ENCODE measurements at places on chromosomes 4 and X.

GRCh38 chr4:138393886-138394610, 151.9 kb upstream of the SLC7A11 start:
- DNase-seq = no peak

- no peak for DNase-seq
Measured at GRCh38 chr4:7928711-7929110, 10.9 kb downstream of the AFAP1 start.

- DNase-seq = no peak
Measured at GRCh38 chrX:63186137-63186536, 165.0 kb downstream of the SPIN4 start.

DNA sequence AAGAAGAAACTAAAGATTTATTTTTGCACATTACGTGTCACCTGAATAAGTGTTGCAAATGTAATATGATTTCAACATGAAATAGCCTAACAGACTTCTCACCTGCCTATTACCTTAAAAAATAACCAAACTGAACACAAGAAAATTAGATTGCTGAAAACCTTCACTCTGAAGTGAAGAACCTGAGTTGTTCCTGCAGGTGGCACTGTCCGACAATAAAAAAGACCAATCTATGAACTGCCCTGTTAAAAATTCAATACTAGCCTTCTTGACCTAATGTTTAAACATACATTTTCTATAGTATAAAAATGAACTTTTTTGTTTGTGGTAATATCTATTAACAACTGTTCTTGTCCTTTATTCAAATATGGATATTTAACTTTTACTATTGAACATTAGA, 69.2 kb upstream of the PNPLA4 start:
- peak; percentile 15 for DNase-seq

- DNase-seq = peak; percentile 3
Measured at GRCh38 chr4:179626687-179627086, 2184.4 kb upstream of the AGA start.

DNA sequence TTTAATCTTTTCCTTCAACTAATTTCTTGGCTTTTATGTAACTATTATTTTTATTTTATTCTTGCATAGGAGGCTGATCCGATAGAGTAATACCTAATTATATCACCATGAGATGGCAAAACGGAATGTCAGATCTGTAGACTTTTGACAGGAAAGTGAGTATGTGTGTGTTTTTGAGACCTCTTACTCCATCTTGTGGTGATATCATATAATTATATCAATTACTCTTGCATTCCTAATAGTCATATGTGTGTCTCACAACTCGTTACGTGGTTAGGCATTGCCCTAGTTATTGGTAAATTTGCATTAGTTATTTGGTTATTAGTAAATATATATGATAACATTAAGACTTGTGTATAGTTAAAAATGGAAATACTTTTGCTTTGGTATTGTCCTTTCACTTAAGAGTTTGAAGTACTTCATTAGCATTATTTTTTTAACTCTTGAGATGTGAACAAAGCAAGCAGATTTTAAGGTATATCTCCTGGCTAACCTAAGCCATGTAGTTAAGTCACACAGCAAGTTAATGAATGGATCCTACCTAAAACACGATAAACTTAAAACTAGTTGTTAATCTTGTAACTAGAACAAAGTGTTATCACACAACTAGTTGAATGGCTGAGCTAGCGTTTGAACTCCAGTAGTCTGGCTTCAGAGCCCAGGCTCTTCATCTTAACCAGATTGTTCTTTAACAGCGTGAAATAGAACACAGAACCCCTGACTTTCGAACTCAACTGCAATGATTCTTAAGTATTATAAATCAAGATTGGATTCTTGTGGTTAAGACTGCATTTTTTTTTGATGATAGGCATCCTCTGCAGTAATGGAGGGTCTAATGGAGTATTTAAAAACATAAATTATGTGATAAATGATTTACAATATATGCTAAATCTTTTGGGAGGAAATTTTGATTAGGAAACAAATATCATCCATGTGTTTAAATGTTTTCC, 67.1 kb downstream of the PGRMC2 start:
- DNase-seq = peak; percentile 75

DNA sequence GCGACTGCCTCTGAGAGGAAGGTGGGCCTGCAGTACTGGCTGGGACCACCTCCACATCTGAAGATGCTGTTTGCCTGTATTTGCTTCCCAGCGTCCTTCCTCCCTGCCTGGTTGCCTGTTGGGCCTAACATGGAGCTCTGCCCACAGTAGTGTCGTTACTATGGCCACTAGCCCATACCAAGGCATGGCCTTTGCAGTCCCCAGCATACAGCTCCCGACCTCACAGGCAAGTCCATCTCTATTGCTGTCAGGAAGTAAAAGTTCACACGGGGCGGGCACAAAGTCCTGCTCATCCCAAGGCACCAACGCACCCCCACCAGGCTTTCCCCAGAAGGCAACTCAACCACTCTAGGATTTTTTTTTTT, 71.6 kb downstream of the MAML3 start:
- DNase-seq = no peak

- peak; percentile 39 for DNase-seq
Measured at GRCh38 chr4:5142726-5143125, 91.4 kb downstream of the STK32B start.

- peak; percentile 89 for DNase-seq
Measured at GRCh38 chr4:183987987-183988392, 82.9 kb downstream of the STOX2 start.

DNA sequence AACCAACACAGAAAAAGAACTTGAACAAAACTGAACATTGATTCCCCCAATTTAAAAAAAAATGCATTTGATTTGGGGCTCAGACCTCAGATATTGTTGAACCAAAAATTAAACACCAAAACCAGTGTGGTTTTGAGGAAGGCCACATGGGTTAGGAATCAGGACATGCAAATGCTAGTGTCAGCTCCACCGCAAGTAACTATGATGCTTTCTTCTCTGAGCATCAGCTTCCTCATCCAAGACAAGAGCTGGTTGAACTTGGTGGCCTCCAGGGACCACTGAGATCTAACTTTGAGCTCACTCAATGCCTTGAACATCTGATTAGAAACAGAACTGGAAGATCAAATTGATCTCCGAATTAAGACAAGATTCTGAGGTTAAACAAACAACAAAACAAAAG, 142.9 kb upstream of the NWD2 start:
- DNase-seq = no peak

DNA sequence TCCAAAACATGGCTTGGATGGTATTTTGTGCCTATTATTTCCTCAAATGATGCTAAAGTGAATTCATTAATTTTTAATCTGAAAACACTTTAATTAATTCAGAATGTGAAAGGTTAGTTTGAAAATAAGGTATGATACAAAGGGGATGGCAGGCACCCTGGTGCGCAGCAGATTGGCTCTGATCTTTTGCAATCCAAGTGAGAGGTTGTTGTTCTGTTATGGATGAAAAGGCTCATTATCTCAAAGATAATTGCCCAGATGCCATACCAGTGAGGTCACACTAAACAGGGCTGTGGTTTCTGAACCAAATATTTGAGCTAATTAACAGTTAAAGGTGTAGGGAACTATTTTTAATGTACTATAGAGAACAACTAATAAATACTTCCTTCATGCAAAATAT, 504.9 kb downstream of the RAPGEF2 start:
- DNase-seq = no peak

- DNase-seq = no peak
Measured at GRCh38 chr4:139438141-139438540, 15.8 kb upstream of the RAB33B start.

DNA sequence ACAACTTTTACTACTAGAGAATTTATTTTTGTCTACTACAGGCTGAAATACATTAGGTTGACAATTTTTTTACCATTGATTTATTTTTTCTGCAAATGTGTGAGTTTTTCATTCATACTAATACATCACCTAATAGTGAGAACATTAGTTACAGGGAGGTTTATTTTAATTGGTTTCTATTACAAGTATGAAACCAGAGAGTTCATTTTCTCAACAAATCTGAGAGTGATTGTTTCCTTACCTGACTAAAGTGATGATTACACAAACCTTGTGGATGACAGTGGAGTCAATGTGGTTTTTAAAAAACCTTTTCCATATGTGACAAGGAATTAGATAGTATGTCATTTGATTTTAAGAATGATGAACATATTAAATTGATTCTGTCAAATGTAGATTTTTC, 227.4 kb downstream of the PALLD start:
- DNase-seq = no peak

DNA sequence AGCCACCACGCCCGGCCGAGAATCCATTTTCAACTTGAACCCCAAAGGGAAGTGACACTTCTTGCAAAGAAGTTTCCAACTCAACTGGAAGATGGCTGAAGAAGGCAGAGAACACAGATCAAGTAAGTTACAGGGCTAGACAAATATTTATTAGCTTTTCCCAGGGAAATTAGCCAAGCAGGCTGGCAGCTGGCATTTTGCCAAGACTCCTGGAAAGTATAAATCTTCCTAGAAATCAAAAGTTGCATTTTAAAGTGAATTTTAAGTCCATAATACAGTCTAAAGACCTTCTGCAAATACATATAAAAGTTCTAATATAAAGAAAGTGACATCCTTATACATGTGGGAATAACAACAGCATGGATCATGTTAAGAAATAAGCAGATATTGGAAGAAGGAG, 3.4 kb upstream of the MRPL1 start:
- no peak for DNase-seq

GRCh38 chr4:148112231-148112982, 329.8 kb downstream of the NR3C2 start:
- DNase-seq = peak; percentile 85

DNA sequence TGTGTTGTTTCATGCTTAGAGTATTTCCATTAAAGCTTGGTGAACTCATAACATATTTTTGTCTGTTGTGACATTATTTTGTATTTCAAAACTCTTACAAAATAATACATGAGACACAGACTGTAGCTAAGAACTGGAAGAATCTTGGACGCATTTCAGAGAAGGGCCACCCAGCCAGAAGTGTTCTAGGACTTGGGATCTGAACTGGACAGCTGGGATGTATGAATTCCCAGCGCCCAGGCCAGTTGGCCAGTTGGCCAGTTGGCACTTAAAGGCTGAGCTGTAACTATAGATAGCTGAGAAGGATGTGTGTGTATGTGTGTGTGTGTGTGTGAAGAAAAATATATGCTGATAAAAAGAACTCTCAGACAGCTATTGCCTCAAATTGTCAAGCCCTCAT, 193.4 kb upstream of the GPR101 start:
- no peak for DNase-seq

DNA sequence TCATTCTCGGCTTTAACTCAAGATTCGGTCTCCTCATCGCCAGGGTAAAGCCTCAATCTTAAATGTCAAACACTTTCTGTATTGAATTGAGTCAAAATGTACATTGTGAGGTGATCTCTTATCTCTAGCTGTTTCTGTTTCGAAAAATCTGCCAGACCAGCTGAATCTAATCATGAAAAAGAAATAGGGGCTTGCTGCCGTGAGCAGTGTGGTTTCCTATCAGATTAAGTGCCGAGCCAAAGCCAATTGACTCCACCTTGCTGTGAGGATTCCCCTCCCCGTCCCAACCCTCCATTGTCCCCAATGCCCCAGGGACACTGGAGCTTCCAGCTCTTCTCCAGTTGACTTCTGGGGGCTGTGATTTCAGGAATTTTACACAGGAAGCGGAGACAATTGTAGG, 12.5 kb upstream of the CRLF2 start:
- DNase-seq = no peak

DNA sequence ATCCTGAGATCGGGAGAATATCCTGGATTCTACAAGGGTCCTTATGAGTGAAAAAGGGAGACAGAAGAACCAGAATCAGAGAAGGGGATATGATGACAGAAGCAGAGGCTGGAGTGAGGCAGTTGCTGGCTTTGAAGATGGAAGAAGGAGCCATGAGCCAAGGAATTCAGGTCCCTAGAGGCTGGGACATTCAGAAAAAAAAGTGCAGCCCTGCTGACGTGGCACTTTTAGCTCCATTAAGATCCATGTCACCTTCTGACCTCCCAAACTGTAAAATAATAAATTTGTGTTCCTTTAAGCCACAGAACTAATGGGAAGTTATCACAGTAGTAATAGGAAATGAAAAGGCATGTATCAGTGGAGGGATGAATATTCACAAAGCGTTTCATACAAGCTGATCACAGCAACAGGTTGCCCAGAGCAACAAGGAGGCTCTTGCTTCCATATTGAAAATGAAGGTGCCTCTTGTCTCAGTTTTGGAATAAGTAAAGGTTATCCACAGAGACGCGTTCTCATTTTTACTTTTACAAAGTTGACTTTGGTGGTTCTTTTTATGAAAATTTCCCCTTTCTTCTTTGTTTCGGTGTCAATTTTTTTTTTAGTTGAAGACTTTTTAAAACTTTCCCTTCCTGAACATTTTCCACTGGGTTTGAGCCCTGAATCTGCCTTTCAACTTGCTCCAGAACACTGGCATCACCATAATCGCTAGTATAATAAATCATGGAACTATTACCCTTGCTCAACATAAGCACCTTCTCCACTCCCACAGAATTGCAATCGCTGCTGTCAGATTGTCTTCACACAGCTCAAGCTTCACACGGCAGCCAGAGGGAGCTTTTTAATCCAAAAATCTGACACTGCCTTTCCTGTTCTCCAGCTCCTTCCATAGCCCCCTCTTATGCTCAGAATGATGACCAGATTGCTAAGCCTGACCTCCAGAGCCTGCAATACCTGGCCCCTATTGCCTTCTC, 127.6 kb upstream of the RBPJ start:
- DNase-seq = no peak

- DNase-seq = no peak
Measured at GRCh38 chrX:14427614-14428013, 101.7 kb upstream of the GLRA2 start.

GRCh38 chr4:154478128-154478527, 13.5 kb downstream of the DCHS2 start:
- DNase-seq = no peak

- no peak for DNase-seq
Measured at GRCh38 chr4:43680421-43680820, 768.2 kb downstream of the KCTD8 start.

- DNase-seq = no peak
Measured at GRCh38 chrX:32448945-32449344, 762.4 kb downstream of the DMD start.

DNA sequence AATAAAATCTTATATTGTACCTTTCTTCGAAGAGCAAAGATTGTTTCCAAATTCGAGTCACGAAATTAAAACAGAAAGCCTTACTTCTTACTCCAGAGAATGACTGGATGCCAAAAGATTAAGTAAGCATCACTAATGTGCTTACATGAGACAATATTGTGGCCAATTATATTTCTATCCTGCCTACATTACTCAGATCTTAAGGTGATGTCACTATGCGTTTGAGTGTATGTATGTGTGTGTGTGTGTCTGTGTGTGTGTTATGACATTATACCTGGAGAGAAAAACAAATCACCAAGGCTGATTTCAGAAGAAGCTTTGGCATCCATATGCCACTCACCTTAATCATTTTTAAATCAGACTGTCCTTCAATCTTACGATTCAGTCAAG, 556.3 kb downstream of the PPARGC1A start:
- no peak for DNase-seq

DNA sequence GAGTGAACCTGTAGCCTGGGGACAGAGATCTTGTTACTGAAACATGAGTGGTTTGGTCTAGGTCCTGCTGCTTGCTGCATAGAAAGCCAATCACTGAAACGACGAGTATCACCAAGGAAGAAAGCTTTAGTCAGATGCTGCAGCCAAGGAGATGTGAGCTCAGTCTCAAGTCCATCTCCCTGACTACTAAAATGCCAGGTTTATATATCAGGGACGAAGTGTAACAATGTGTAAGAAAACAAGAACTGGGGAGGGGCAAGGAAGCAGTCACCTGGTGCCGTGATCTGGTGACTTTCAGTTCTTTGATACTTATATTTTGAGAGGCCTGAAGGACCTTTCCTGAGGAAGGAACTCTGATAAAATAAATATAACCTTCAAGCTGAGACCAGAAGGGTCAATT, 19.6 kb upstream of the ABRAXAS1 start:
- no peak for DNase-seq
